ENCODE measurements at places on chromosomes 13 and 19.

GRCh38 chr19:15672580-15673175 lies at the start of gene CYP4F12:
Gene CYP4F12, plus strand, starts transcription at chr19:15673087. Its CDS starts 443 bp downstream, at chr19:15673530.
- no peak for DNase-seq

DNA sequence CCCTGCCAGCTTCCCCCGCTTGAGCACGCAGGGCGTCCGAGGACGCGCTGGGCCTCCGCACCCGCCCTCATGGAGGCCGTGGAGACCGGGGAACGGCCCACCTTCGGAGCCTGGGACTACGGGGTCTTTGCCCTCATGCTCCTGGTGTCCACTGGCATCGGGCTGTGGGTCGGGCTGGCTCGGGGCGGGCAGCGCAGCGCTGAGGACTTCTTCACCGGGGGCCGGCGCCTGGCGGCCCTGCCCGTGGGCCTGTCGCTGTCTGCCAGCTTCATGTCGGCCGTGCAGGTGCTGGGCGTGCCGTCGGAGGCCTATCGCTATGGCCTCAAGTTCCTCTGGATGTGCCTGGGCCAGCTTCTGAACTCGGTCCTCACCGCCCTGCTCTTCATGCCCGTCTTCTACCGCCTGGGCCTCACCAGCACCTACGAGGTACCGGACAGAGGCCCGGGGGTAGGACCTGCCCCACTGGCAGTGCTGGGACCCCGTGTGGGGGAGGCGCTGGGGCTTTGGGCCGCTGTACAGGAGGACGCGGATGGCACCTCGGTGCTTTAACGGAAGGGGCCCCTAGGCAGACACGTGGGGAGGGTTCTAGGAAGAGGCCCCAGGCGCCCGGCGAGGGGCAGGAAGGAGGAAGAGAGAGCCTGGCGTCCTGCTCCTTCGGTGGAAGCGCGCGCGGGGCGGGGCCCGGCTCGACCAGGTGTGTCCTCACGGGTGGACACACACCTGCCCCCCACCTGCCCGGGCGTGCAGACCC lies 681 bp downstream of the SLC5A5 start:
- DNase-seq: no peak

GRCh38 chr13:103371271-103371670 lies 305.1 kb upstream of the SLC10A2 start:
- DNase-seq: no peak

DNA sequence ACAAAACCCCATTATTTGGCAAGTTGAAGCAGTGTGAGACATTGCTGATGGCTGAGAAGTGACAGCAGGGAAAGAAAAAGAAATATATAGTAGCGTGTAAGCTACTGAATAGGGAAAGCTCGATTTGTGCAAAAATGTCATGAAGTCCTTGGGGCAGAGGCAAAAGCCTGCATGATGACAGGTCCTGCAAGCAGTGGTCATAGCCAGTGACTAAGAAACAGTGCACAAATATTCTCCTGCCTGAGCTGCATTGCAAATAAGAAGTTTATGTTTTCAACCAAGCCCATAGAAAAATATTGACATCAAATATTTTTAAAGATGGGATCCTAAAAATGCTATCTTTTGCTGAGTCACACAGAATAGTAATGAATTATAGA lies 270.0 kb downstream of the SLITRK6 start:
- no peak for DNase-seq

GRCh38 chr13:110309661-110310524 lies 2.8 kb downstream of the COL4A2 start:
- DNase-seq: no peak

DNA sequence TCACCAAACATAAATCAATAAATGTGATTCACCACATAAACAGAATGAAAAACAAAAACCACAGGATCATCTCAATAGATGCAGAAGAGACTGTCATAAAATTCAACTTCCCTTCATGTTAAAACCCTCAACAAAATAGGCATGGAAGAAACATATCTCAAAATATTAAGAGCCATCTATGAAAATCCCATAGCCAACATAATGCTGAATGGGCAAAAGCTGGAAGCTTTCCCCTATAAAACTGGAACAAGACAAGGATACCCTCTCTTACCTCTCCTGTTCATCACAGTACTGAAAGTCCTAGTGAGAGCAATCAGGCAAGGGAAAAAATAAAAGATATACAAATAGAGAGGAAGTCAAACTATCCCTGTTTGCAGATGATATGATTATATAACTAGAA lies 806.1 kb upstream of the MIR17HG start:
- DNase-seq: no peak

DNA sequence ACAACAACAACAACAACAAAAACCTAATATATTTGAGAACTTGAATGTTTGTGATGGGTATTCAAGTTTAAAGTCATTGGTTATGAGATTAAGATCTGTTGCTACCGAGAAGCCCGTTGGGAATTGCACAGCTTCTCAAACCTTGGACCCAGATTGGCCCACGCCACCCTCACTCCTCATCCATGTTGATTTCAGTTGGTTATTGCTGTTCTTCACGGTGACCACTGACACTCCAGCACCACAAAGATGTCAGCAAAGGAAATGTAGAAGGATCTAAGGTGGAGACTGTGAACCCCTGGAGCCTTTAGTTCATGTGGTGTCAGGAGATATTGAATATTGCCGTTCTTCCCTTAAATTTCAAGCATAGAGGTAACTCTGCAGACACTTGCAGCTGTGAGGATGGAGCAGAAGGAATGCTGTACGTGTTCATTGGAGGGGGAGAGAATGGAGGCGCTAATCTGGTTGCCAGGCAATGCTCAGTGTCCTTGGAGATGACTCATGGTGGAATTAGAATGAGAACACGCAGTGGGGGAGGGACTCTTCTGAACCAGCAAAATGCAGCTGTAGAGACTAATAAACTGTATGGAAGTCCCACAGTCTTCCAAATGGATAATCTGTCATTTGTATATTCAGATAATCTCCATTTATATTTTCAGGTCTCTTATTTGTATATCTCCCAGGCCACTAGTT lies 20.8 kb upstream of the ZNF835 start:
- no peak for DNase-seq

All from NCI-H187 (cell line).